ENCODE measurements at places on chromosomes 4 and X.

DNA sequence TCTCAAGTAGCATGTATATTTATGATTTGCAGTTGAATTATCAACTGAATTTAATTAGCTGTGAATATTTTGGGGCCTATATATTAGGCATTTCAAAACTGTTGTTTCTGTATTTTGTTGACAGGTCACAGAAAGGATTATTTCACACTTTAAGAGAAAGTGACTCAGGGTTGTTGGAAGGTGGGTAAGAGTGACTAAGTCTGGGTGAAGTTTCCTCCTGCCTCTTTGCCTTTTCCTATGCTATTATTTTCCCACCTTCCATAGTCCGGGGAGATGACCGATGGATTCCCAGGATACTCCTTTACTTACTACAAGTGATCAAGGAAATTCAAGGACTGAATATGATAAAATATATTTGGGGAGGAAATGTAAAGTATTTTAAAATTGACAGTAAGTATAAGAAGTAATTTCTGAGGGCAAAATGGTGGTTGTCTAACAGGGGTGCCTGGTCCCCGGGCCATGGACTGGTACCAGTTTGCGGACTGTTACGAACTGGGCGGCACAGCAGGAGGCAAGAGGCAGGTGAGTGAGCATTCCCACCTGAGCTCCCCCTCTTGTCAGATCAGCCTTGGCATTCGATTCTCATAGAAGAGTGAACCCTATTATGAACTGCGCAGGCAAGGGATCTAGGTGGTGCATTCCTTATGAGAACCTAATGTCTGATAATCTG is 175.5 kb upstream of the GPRIN3 start:
- DNase-seq, result no peak

DNA sequence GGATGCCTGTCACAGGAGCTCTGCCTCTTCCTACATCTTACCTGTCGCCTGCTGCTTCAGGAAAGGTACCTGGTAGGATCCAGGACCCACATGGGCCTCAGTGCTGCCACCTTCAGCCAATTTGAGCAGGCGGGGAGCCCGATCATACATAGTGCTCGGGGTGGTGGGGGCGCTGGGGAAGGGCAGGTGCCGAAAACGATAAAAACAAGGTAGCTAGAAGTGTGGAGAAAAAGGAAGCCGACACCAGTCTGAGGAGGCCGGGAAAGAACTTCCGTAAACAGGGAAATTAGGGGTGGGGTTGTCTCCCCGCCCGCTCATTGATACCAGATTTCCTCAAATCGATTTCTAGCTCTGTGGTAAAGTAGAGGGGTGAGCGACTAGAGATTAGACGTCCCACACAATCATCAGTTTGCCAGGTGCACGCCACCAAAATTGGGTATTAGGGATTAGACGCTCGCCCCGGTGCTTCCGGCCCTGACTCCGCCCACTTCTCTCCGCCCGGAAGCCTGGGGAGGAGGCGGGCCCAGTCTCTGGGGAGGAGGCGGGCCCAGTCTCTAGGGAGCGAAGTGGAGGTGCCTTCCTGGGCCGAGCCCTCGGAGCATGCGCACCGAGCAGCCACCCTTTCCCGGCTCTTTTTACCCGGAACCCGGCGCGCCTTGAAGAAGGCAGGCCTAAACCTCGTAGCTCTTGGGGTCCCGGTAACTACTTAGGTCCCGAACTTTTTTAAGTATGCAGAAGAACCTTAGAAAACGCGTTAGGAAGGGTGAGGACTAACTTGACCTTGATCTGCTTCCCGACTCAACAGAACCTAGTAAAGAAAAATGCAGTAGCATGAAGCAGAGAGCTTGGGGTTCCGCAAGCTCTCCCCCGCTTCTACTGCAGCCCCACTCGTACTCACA is at the start of gene STPG2:
TSS of gene STPG2 (minus strand) at position 476 of the 899 bp plus-strand sequence.
- DNase-seq, result peak; percentile 93

DNA sequence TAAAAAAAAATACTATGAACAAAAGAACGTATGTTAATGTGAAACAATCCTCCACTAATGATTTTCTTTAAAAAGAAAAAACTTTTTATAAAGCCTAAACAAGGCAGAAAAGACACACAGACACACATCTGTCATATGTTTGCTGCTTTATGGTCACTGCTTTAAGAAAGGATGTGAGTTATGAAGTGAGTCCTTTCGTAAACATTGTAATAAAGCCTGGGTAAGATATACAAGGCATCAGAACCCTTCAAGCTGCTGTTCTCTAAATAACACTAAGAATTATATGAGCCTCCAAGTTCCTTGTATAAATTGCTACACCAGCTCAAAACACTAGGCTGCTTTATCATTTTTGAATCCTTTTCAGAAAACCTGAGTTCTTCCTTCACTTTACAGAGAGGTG is 81.6 kb downstream of the FBXO8 start:
- DNase-seq, result no peak

- no peak for DNase-seq
Observed at GRCh38 chrX:2631743-2632532, 59.2 kb upstream of the CD99 start.

GRCh38 chr4:80431203-80431965 is 95.9 kb downstream of the CFAP299 start:
- no peak for DNase-seq

DNA sequence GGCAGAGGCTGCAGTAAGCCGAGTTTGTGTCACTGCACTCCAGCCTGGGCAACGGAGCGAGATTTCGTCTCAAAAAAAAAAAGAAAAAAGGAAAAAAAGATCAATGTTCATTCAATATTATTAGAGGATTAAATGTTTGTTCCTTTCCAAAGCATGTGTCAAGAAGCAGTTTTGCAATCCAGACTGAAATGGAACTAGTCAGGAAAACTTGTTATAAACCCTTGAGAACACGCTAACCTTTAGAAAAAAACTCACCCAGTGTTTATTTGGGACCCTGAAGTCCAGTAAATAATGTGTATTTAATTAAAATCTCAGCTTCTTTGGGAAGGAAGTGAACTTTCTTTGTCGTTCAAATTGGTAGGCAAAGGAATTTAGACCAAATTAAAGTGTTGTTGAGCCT is 16.4 kb upstream of the PRSS12 start:
- no peak for DNase-seq

All from stimulated activated naive CD4-positive, alpha-beta T cell treated with Interleukin-2 at 50 U/mL for 16 hours (primary cell).